ENCODE measurements at places on chromosomes 2 and 18.

DNA sequence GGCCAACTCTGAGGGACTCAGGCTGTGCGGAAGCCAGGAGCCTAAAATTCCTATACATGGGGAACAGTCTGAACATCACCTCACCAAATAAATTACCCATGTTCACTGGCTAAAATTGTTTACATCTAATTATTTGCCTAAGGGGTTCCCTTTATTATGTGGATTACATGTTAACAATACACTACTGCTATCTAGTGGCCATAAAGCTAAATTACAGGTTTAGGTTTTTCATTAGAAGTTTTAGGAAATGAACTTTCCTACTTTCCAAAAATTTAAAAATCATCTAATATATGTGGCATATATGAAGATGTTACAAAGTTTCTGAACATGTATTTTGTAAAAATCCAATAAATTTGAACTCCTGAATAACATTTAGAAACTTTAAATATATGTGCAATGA is 40.3 kb downstream of the PLA2R1 start:
- no peak for DNase-seq

DNA sequence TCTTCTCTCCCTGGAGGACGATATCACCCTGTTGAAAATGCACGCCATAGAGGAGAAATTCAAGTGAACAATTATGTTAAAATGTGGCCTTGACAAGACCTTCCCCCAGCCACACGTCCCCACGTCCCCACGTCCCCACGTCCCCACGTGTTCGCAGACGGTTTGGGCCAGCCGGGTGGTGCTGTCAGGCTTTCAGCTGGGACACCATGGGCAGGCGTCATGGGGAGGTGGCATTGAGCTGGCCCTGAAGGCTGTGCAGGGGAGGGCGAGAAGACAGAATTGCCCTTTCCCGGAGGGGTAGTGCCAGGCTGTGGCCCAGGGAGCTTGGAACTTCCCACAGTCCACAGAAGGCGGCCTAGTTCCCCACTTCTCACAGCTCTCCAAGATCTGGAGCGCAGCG is 240.7 kb upstream of the RAB6C start:
- DNase-seq, result no peak

DNA sequence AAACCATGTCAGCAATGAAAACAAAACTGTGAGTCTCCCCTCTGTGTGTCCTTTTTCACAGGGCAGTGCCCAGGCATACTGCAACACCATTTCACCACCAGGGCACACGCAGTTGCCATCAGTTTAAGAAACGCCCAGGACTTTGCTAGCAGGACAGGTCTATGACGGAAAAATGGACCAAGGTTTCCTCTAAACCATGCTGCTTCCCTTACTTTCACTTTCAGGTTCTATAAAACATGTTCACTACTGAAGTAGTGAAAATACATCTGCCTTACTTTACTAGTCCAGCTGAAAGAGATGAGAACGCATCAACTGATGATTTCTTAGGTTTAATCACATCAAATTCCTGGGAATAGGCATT is 110.5 kb downstream of the TCF4 start:
- DNase-seq, result no peak

DNA sequence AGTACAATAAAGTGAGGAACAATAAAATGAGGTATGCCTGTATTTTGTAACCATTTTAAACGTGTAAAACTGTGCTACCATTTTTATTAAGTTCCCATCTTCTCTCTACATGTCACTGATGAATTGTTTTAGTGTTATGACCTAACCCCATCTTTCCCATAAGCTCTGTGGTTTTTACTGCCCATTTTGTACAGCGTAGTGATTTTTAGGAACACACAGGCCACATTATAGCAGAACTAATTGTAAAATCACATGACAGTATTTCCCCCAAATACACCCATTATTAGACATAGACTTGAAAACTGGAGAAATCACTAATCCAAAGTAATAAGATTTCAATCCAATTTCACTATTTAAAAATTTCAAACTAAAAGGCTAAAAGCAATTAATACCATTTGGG is 130.7 kb downstream of the TMEM247 start:
- no peak for DNase-seq

DNA sequence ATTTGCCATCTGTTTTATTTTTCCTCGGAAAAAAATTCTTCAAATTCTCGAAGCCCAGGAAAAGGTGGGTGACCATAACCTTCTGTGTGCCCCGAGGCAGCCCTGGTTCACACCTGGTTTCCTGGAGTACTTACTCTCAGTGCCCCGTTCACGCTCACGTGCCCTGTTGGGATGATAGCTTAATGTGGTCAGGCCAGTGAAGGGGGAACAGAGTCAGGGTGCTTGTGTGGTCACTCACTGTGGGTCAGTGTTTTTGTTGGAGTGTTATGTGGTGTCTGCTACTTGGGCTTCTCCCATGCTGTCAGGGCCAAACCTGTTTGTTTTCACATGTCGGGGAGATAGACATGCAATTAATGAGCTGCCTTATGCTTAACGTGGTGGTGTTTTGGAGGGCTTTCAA is 78.1 kb downstream of the MAP4K4 start:
- no peak for DNase-seq

- DNase-seq, result no peak
Measured at GRCh38 chr2:220948579-220948978, 623.5 kb downstream of the EPHA4 start.

DNA sequence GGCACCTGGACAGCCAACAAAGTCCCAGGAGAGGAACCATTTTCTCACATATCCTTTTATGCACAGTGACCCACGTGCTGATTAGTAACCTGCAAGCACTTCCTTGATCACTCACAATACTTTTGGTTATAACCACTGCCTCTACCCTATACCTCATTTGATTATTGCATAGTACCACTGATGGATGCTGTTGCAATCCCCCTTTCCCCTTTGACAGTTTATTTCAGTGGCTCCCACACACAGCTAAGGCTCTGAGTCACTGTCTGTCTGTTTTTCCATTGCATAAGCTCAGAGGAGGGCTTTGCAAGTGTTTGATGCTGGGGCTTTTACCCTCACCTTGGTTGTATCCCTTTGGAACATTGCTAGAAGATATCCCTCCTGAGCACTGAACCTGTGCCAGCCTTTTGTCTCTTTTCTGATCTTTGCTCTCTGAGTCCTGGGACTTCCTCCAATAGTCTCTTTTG is 101.7 kb upstream of the RBBP8 start:
- no peak for DNase-seq

All from posterior cingulate gyrus (tissue), 11 donors.